ENCODE measurements at places on chromosomes 6 and 20.
A peak's percentile ranks its signal among the peaks of the same experiment; 100 is the strongest.

DNA sequence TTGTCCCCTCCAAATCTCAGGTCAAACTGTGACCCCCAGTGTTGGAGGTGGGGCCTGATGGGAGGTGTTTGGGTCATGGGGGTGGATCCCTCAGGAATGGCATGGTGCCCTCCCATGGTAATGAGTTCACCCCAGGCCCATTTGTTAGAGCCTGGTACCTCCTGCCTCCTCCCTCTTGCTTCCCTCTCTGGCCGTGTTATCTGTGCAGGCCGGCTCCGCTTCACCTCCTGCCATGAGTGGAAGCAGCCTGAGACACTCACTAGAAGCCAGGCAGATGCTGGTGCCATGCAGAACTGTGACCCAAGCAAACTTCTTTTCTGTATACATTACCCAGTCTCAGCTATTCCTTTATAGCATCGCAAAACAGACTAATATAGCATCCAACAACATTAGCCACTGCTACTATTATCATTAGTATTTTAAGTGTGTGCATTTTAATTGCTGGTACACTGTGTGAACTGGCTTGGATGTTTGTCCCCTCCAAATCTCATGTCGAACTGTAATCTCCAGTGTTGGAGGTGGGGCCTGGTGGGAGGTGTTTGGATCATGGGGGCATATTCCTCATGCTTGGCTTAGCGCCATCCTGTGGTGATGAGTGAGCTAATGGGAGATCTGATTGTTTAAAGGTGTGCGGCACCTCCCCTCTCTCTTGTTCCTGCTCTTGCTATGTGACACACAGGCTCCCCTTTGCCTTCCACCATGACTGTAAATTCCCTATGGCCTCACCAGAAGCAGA, 12.2 kb upstream of the OSER1 start:
- no peak for DNase-seq

- peak; percentile 81 for DNase-seq
Observed at GRCh38 chr20:51506527-51507215, 35.8 kb downstream of the NFATC2 start.

DNA sequence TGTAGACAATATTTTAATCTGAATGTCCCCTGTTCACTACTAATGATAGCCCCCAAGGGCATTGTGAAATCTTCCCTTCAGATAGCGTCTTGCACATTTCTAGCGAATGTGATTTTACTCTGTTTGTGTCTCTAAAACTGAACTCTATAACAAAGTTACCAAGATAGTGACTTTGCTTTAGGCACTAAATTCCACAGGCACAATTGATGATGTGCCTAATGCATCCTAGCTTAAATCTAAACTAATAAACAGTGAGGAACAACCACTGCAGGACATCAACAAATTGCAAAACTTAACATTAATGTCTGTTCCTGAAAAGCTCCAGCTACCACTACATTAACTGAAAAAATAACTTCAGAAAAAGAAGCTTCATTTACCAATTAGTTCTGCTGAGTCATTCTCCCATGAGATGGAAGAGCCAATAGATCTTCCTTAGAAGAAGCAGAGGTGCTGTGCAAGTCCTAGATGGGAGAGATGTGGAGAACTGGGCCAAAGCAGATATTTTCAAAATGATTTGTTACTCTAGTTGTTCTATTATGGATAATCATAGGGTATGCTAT, 1065.0 kb downstream of the EPHA7 start:
- DNase-seq = no peak

DNA sequence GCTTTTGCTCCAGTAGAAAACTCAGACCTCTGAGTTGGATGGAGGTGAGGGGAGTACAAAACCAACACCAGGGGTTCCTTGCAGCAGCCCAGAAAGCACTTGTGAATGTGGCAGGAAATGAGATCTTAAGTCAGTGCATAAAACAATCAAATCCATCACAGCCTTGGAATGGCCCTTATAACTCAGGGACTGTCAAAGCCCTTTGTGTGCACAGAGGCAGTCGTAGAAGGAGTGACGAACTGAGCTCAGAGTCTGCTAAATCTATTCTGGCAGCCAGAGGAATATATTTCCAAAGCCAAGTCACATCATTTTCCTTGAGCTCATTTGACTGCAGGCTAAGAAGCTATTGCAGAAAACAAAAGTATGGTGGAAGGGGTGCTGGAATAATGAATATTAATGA, 676.6 kb downstream of the DHX35 start:
- DNase-seq = no peak

All from RWPE2 (cell line).